ENCODE measurements at places on chromosomes 11 and 22.

DNA sequence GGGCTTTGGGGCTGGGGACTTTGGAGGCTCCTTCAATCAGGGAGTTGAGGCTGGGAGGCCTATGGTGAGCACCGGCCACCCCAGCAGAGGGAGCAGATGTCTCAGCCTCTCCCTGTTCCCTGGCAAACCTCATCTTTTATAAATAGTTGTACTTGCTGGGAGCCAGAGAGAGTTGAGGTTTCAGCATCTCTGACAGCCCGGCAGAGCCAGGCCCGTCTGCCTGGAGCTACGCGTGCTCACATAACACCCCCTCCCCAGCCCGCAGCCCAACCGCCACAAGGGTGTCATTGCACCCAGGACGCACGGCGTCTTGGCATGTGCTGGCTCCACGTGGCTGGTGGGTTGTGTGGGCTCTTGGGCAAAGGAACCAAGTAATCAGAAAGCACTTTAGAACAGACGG is 127.1 kb downstream of the CHST1 start:
- no peak for DNase-seq

- DNase-seq, result no peak
Observed at GRCh38 chr22:48240148-48240934, 1477.9 kb downstream of the TBC1D22A start.

- DNase-seq, result no peak
Observed at GRCh38 chr22:25928038-25928437, 186.1 kb downstream of the MYO18B start.

- DNase-seq, result no peak
Observed at GRCh38 chr22:44031158-44031952, 7.3 kb downstream of the PARVB start.

- no peak for DNase-seq
Observed at GRCh38 chr11:78982473-78982872, 407.8 kb upstream of the NARS2 start.

DNA sequence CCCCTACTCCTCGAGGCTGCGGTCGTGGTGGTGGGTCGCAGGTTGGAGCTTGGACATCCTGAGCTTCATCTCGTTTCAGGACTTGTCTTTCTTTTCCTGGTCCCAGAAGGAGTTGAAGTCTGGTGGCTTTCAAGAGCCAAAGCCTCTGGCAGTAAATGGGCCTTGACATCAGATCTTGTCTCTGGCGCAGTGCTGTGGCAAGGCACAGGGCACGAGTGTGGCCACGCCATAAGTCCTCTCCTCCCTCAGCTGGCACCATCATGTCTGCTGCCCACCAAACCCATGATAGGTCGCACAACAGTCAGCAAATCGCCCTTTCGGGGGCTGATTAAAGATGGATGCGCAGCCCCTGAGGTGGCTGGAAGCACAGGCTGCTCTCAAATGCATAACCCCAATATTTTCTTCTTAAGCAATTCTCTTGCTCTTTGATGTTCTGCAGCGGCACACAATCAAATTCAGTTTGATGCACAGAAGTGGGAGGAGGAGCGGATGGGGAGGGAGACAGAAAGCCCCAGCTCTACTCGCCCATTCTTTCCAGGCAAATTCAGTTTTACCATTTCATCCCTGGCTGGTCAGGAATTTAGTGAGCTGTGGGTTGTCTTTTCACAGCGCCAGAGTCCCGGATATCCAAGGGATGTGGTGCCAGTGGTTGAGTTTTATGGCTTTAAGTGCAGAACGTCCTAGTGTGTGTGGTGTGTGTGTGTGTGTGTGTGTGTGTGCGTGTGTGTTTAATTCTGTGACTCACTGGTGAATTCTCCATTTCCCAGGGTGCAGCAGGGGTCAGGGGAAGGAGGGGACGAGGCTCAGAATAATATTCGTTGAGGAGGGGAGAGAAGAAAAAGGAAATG is 162.0 kb downstream of the DSCAML1 start:
- DNase-seq, result no peak

GRCh38 chr22:48534395-48534958 is 1293.2 kb downstream of the BRD1 start:
- DNase-seq, result no peak

DNA sequence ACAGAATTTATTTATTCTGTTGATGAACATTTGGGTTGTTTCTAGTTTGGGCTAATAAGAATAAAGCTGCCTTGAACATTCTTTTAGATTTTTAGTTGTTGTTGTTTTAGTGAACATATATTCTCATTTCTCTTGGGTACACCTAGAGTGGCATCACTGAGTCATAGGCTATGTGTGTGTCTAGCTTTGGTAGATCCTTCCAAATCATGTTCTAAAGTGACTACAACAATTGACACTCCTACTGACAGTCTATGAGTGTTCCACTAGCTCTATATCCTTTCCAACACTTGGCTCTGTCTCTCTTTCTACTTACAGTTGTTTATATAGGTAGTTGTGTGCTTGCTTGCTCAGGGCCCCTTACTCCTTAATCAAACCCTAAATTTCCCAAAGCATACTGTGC is 346.0 kb upstream of the NCAM1 start:
- no peak for DNase-seq

GRCh38 chr22:35539910-35540594 is 579 bp upstream of the RASD2 start:
- DNase-seq, result peak; percentile 85

DNA sequence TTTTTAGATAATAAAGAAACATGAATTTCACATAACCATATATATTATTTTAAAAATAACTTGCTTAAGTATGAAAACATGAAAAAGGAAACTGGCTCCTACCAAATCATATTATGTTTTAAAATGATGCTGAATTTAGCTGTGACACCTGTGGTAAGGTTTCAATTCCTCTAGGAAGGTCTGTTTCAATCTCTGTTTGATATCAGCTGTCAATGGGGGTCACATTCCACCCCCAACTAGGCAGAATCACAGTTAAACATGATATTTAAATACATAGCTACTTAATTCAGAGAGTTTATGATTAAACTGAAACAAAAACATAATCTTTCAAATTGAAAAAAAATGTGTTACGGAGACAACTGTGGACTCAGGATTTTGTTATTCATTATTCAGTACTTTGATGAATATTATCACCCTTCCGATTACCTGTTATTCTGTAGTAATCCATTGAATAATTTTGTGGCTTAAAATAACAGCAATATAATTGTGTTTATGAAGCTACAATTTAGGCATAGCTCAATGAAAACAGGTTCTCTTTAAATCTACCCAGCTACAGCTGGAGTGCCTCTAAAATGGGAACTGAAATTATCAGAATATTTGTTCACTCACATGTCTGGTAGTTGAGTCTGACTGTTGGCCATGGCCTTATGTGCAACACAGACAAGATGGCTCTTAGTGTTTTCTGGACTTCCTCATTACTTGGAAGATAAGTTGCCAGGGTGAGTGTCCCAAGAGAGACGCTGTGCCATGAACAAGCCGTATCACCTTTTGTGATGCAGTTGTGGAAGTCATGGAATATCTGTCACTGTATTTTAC is 244.6 kb upstream of the ANO3 start:
- DNase-seq, result no peak

DNA sequence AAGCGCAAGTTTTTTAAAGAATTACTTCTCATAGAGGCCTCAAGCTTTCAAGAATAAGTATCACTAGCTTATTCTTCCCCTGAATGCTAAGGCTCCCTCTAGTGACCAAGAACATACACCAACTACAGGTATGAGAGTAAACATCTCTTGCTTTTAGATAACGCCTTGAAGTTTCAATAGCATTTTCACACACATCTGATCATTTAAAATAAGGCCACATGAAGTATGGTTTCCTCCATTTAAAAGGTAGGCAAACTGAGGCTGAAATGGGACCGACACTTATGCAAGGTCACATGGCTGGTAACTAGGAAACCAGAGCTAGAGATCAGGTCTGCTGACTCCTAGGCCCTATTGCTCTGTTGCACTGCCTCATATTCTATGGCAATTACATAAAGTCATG is 66.5 kb downstream of the CCDC34 start:
- no peak for DNase-seq

- no peak for DNase-seq
Observed at GRCh38 chr11:61704838-61705237, 24.6 kb downstream of the DAGLA start.

GRCh38 chr11:122109932-122110331 is 6.1 kb downstream of the BLID start:
- DNase-seq, result no peak

GRCh38 chr22:37501610-37502341 is 15.6 kb upstream of the MFNG start:
- no peak for DNase-seq

- DNase-seq, result no peak
Observed at GRCh38 chr11:75543806-75544205, 18.1 kb upstream of the GDPD5 start.

DNA sequence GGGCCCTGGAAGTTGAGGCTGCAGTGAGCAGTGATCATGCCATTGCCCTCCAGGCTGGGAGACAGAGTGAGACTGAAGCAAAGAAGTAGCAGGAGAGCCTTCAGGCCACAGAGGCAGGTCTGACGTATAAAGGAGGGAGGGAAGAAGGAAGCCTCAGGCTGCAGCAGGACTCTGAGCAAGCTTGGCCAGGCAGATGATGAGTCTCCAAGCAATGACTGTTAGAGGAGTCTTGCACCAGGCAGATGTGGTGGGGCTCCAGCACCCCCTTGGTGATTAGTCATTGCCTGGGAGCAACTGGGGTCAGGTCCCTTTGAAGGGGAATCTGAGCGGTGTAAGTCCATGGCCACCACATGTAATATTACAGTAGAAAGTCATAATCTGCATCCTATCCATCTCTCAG is 36.6 kb upstream of the NFAM1 start:
- no peak for DNase-seq

- DNase-seq, result no peak
Observed at GRCh38 chr11:2890466-2891294, 5.1 kb upstream of the CDKN1C start.

- no peak for DNase-seq
Observed at GRCh38 chr22:25508161-25508560, 56.3 kb upstream of the GRK3 start.

DNA sequence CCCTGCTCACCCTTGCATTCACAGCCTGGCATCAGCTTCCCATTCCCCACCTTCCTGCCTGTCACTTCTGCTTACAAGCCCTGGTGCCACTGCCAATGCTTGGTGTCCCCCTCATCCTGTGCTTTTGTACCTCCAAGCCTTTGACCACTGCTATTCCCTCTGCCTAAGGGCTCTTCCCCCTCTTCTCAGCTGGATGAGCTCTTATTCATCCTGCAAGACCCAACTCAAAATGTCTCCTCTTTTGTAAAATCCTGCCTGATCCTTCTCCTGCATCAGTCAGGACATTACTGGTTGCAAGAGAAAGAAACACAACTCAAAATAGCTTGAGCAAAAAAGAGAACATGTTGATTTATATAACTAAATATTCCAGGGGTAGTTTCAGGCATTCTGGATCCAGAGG is 66.9 kb upstream of the TCF20 start:
- no peak for DNase-seq

DNA sequence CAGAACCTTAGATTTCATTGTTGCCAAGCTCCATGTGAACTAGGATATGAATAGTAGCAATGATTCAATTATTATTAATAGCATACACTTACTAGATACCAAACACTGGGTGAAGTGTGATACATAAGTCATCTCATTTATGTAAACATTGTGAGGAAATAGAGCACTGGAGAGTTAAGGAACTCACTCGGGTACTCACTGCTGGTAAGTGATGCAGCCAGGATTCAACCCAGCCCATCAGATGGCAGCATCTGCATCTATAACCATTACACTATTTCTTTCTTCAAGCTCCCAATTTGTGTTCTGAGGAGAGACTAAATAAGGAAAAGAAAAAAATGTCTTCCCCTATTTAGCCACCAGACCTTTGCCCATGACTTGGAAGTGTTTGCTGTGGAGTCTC is 10.2 kb upstream of the ALG8 start:
- DNase-seq, result no peak

- DNase-seq, result no peak
Observed at GRCh38 chr11:44483919-44484610, 81.4 kb upstream of the CD82 start.

- no peak for DNase-seq
Observed at GRCh38 chr11:8573777-8574176, 20.3 kb downstream of the STK33 start.

DNA sequence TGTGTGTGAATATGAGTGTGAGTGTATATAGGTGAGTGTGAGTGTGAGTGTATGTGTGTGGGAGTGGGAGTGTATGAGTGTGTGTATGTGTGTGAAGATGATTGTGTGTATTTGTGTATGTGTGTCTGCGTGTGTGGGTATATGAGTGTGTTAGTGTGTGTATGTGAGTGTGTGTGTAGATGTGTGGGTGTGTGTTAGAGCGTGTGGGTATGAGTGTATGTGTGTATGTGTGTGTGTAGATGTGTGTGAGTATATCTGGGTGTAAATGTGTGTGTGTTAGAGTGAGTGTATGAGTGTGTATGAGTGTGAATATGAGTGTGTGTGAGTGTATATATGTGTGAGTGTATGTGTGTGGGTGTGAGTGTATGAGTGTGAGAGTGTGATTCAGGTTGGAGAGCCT is 11.1 kb upstream of the LRRC10B start:
- no peak for DNase-seq

GRCh38 chr11:65782816-65783228 is 2.0 kb upstream of the AP5B1 start:
- DNase-seq, result no peak

DNA sequence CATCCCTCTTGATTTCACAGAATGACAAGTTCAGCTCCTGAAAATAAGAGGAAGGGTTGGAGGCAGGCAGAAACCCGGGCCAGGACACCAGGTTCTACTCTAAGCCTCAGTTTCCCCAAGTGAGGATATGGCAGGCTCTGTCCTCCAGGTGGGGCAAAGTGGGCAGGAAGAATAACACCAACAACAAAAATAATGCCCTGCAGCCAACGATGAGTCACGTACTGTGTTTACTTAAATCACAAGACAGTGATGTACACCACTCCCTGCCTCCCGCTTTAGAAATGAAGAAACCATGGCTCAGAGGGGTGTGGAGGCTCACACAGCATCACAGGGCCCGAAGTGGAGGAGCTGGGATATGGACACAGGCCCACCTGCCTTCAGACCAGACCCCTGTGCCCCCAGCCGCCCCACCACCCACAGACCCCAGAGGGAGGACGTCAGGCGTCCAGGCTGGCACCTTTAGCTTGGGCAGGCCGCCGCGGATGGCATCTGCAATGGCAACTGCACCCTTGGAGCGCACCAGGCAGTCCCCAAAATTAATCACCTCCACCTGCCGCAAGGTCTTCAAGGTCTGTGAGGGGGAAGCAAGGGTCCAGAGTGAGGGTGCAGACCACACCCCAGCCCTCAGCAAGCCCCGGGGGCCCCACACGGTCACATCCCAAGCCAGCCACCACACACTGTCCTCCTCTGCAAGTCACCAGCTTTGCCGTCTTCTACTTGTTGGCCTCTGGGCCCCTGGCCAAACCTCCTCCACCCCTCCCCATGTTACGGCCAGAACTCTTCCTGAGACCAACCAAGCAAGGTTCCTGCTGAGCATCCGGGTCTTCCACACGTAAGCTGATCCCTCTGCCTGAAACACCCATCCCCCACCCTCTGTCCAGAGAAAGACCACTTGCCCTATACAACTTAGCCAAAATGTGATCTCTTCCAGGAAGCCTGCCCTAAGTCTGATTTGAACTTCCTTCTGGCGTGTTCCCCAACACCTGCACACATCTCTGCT is 15.8 kb upstream of the CHADL start:
- DNase-seq, result no peak

All from GM12892 (cell line).